Osteoblast (primary cell): ENCODE measurements at places on chromosomes 5 and 9. TPM values are rescaled to one million over a fixed set of nuclear protein-coding genes. Genes with fewer than 3 reads are reported as not detected.

DNA sequence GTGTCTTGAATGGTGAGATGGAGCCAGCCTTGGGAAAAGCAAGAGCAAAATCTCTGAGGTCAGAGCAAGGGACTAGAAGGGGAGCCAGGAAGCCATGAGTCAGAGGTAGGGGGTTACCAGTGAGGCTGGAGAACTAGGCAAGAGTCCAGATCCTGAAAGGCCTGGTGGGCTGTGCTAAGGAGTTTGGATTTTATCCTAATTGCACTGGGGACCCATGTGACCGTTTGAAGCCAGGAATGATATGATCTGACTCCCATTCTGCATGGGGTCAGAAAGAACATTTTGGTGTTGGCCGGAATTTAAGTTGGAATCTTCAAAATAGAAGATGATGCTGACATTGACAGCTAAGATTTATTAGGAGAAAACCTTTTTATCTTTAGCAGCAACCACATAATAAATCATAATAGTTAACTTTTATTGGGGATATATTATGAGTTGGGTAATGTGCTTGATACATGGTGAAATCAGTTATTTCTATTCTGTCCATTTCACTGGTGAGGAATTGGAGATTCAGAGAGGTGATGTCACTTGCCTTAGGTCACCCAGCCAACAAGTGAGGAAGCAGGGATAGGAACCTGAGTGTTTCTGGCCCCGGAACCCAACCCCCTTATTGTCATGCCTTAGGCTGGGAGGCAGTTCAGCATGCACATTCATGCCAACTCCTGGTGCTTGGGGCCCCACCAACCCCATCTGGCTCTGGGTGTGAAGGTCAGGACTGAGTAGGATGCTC lies 61.5 kb upstream of the RARS1 start:
- DNase-seq: no peak

Gene ROPN1L
- total RNA-seq: 0.59 and 0.72 TPM in 2 replicates

Gene NME5
- total RNA-seq: 5.9 and 6.5 TPM in 2 replicates

DNA sequence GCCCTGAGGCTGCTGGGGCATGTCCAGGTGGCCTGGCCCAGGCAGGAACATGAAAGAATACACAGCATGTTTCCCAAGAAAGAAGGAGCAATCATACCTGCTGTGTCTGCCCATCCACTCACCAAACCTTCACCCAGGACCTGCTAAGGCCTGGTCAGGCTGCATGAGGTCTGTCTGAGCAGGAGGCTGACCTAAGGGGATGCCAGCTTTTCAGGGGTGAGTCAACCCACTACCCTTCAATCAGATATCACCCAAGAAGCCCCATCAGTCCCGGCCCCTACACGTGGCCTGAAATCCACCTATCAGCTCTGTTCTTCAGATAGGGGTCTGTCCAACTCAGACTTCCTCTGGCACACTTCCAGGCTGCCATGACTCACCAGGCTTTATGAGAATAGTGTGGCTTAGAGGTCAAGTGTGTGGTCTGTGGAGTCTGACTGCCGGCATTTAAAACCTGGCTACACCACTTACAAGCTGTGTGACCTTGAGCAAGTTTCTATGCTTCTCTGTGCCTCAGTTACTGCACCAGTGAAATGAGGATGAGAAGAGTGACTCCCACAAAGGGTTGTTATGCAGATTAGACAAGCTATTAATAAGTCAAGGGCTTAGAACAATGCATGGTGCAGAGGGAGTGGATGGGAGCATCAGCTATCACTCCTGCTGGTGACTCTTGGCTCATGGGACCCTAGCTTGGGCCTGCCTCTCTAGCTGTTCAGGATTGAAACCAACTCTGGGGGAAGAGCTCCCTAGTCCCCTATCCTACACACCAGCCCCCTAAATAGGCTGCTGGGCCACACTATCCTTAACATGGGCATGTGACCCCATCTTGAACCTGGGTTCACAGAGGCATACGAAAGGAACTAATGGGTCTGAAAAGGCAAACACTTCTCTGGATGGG lies 130.3 kb downstream of the PAX5 start:
- peak; percentile 84 for DNase-seq

DNA sequence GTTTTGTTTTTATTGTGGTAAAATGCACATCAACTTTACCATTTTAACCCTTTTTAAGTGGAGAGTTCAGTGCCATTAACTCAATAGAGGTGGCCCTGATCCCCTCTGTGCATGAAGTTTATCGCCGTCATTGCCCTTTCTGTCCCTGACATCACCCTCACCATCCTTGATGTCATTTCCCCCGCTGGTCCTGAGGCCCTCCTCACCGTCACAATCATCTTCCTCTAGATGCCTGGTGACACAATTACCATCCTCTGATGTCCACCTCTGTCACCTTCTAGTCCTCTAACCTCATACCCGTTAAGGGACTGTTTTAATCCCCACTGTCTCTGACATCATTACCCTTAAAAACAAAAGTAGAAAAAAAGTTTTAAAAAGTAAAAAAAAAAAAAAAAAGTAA lies 112.5 kb upstream of the TBC1D2 start:
- DNase-seq: no peak

- DNase-seq: peak; percentile 36
Measured at GRCh38 chr9:72038408-72038807, 22.0 kb downstream of the C9orf57 start.

DNA sequence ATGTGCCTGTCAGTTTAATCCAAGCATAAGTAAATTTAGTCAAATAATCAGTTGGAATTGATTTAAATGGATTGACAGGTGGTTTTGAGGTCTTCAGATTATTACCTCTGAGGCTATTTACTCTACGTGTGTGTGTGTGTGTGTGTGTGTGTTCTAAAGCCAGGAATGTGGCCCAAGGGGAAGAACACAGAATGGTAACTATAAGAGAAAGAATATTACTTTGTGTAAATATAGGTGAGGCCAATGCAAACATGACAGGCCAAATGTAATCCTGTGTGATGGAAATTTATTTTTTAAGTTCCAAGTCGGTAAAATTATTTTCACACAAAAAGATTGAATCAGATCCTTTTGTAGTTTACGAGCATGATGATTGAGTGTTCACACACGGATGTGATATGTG lies 390.0 kb downstream of the PLK2 start:
- DNase-seq: no peak

- DNase-seq: no peak
Measured at GRCh38 chr9:88923653-88924288, 67.5 kb upstream of the S1PR3 start.

GRCh38 chr5:151741678-151742423 lies 16.6 kb downstream of the ATOX1 start:
- peak; percentile 21 for DNase-seq

Gene ARL15
- 25.3 and 29.8 TPM in 2 replicates for total RNA-seq

- DNase-seq: no peak
Measured at GRCh38 chr9:128546504-128546903, 5.9 kb upstream of the SPTAN1 start.
